ENCODE measurements at places on chromosomes 16 and 17.
A peak's percentile ranks its signal among the peaks of the same experiment; 100 is the strongest.

DNA sequence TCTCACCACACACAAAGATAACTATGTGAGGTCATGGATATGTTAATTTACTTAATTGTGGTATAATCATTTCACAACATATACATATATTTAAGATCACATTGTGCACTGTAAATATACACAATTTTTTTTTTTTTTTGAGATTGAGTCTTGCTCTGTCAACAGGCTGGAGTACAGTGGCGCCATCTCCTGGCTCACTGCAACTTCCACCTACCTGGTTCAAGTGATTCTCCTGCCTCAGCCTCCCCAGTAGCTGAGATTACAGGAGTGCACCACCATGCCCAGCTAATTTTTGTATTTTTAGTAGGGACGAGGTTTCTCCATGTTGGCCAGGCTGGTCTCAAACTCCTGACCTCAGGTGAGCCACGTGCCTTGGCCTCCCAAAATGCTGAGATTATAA, 11.5 kb upstream of the PRSS54 start:
- peak; percentile 43 for DNase-seq

- DNase-seq = no peak
Measured at GRCh38 chr16:703406-703805, 2.2 kb downstream of the FBXL16 start.

DNA sequence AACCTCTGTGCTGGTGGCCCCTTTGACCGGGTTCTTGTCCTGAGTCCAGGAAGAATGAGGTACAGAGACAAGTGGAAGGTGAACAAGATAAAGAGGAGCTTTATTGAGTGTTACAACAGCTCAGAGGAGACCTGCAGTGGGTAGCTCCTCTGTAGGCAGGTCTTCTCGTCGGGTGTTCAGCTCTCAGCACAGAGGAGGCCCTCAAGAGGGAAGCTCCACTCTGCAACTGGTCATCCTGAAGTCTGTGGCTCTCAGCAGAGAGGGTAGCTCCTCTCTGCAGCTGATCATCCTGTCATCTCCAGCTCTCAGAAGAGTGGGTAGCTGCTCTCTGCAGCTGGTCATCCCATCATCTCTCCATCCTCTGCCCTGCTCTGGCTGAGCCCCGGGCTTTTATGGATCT, 39.7 kb downstream of the SCPEP1 start:
- DNase-seq = no peak

DNA sequence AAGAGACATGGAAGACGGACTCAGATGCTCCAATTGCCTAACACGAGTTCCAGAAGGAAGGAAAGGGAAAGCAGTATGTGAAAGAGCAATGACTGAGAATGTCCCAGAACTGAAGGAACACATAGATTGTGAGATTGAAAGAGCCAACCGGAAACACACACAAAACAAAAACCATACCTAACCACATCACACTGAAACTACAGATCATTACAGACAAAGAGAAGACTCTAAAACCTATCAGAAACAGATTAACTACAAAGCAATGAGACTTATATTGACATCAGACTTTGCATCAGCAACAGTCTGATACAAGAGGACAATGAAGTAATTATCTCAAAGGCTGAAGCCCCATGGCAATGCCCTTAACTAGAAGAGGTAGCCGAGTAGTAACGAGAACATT, 45.6 kb upstream of the CLEC18B start:
- no peak for DNase-seq

DNA sequence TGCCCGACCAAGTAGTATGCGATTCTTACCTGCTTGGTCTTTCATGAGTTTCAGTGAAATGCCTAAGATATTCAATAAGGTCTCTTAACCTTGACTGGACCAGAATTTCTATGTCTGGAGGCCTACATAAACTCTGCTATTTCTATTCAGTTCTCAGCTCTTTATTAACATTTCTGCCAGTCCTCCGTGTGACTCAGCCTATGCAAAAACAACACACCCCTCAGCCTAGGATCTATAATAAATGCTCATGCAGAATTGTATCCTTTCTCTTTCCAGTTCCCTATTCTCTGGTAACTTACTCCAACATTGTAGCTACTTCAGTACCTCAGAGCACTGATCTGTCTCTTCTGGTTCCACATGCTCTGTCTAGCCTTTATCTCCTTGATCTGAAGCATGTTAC, 1507.4 kb downstream of the CDH11 start:
- DNase-seq = no peak

DNA sequence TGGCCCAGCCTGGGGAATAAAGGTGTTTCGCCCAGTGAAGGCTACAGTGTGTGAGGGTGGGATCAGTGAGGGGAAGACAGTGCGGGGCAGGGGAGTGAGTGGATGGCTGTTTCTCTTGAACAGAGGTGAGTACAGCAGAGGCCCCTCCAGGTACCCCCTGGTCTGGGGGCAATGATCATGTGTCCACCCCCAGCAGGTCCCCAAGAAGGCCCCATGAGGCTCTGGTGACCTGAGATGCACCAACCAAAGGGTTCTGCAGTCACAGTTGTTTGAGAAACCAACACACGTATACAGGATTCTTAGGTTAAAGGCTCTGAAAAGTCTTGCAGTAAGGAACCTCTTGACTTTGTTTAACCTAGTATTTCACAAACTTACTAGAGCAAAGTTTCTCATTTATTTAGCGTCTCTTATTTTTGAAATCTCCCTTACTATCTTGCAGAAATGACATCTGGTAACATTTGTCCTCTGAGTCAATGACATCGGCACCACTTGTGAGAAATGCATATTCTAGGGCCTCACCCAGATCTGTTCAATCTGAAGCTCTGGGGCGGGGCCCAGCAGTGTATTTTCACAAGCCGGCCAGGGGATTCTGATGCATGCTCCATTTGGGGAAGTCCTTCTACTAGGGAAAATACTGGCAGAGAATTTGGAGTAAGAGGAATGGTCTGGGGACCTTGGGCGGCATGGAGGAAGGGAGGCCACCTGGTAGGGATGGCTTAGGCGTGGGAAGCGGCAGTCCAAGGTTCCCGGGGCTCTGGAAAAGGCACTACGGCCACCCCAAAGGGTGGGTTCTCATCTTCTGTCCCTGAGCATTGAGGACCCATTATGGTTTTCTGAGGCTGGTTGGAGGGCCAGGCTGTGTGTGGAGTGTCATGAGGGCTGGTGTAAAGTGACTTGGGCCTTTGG, 217.3 kb downstream of the NTN1 start:
- no peak for DNase-seq

DNA sequence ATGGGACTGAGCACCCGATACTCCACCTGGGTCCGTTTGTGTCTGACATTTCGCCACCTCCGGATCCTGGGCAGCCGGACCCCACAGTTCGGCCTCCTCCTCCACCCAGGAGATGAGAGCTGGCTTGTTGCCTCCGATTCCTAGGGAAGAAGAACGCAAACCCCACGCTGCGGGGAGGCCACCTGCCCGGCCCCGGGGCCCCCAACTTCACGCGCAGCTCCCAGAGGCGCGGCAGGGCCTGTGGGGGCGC, 542 bp downstream of the ZNF764 start:
- no peak for DNase-seq

- DNase-seq = no peak
Measured at GRCh38 chr16:67474551-67475455, 6.2 kb downstream of the ATP6V0D1 start.

- DNase-seq = no peak
Measured at GRCh38 chr16:75556431-75556950, 439 bp upstream of the TMEM231 start.

DNA sequence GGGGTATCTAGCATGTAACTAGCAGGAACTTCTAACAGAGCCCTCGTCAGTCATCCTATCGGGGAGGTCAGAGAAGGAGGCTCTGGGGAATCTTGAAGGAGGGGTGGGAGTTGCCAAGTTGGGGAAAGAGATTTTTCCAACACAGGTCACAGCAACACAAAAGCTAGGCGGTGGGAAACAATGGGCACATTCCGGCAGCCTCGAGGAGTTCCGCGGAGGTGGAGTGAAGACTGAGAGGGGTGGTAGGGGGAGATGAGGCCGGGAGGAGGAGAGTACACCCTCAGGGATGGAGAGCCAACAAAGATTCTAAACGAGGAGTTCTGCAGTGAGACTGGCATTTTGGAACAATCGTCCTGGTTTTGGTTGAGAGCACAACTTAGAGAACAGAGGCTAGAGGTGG, 13.5 kb upstream of the CALB2 start:
- DNase-seq = no peak

GRCh38 chr16:12729448-12729847, 74.2 kb downstream of the CPPED1 start:
- DNase-seq = peak; percentile 79

DNA sequence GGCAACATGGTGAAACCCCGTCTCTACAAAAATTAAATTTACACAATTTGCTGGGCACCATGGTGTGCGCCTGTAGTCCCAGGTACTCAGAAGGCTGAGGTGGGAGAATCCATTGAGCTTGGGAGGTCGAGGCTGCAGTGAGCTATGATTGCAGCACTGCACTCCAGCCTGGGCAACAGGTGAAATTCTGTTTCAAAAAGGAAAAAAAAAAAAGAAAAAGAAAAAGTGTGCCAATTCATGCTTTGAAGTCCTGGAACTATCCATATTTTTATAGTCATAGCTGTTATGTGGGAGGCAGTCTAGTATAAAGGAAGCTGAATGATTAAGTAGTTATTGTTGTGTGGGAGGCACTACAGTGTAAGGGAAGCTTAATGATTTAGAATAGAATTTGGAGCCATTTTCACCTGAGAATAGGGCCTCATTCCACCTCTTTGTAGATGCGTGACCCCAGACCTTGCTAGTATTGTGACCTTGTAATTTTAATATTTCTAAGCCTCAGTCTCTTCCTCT, 31.6 kb downstream of the IQCK start:
- no peak for DNase-seq

DNA sequence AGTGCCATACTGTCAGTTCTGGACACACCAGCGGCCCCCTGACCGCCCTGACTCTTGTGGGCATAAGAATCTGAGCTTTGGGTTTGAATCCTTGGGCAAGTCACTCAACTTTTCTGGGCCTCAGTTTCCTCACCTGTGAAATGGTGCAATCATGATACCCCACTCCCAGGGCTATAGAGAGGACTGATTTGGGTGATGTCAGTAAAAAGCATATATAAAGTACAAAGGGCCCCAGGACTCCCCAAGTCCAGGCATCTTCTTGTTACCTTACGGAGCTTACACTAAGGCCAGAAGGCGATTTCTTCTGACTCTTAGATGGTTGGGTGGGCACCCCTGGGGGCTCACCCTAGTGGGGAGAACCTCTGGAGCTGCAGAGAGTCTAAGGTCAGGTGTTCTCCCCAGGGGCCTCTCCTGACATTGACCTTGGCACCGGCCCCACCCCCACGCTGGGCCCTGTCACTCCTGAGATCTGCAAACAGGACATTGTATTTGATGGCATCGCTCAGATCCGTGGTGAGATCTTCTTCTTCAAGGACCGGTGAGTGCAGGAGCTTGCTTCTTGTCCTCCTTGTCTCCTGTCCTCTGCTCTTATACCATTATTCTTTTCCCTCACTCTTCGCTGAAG, 13.9 kb downstream of the MMP2 start:
- no peak for DNase-seq

DNA sequence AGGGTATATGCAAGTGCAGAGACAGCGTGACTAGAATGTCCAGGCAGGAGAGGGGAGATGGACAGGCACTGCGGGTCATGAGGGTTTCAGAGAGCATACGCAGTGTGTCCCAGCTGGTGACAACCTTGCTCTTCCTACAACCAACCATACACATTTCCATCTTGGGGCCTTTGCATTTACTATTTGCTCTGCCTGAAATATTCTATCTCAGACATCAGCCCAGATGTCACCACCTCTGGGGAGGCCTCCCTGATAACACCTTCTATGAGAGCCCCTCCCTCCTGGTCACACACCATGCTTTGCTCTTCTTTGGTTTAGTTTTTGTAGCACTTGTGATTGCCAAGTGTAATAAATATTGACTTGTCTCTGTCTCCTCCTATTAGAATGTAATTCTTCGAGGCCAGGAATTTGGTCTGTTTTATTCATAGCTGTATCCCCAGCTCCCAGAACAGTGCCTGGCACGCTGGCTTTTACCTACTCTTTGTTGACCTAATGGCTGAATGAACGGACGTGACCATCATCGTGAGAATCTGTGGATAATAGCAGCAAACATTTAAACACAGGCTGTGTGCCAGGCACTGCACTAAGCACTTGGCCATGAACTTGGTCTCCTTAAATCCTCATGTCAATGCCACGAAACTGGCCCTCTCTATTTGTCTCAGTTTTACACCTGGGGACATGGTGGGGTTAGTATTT, 51.9 kb downstream of the PLCG2 start:
- peak; percentile 62 for DNase-seq

GRCh38 chr17:5560361-5560988, 23.8 kb downstream of the NLRP1 start:
- no peak for DNase-seq

DNA sequence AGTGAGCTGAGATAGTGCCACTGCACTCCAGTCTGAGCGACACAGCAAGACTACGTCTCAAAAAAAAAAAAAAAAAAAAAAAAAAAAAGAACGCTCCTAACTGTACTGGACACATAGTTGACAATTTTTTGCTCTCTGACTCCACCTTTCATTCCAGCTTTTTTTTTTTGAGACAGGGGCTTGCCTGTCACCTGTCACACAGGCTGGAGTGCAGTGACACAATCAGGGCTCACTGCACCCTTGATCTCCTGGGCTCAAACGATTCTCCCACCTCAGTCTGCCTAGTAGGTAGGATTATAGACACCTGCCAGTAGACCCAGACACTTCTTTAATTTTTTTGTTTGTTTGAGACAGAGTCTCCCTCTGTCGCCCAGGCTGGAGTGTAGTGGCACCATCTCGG, 2.6 kb upstream of the CRLF3 start:
- DNase-seq = no peak

DNA sequence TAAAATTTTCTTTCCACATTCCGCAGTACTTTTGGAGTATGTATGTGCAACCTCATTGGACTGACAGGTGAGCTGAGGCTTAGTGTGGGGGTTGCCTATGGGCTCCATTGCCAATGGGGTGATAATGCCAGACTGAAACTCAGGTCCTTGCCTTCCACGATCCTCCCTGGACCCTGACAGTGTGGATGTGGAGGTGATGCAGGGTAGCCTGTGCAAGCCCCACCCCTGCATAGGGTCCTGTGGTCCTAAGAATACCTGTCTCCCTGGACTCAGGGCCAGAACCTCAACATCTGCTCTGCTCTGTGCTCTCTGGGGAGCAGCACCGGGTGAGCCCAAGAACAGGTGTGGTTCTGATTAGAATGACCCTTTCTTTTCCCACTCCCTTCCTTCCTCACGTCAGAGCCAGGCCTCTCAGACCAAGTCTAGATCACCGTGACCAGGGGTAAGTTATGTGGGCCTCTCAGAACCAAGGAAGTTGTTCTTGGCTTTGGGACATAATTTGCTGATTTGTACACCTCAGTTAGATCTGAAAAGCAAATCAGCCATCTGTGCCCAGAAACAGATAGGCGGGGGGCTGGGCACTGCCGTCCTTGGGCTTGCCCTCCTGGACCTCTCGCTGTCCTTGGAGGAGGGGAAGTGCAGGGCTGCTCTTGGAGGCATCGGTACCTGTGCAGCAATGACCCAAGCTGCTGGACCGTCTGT, 8.4 kb upstream of the TNS4 start:
- no peak for DNase-seq

- no peak for DNase-seq
Measured at GRCh38 chr16:88691924-88692560, 5.7 kb upstream of the SNAI3 start.

GRCh38 chr17:77718669-77718961, 239.9 kb upstream of the TNRC6C start:
- DNase-seq = no peak

Data from M059J (cell line).